Jurkat, Clone E6-1 (cell line): ENCODE measurements at places on chromosomes 16 and 17.

- DNase-seq, result no peak
These were observed 44.3 kb upstream of the HELZ start for GRCh38 chr17:67289181-67289876.

- DNase-seq, result no peak
These were observed 172.5 kb downstream of the HS3ST3A1 start for GRCh38 chr17:13429201-13429600.

DNA sequence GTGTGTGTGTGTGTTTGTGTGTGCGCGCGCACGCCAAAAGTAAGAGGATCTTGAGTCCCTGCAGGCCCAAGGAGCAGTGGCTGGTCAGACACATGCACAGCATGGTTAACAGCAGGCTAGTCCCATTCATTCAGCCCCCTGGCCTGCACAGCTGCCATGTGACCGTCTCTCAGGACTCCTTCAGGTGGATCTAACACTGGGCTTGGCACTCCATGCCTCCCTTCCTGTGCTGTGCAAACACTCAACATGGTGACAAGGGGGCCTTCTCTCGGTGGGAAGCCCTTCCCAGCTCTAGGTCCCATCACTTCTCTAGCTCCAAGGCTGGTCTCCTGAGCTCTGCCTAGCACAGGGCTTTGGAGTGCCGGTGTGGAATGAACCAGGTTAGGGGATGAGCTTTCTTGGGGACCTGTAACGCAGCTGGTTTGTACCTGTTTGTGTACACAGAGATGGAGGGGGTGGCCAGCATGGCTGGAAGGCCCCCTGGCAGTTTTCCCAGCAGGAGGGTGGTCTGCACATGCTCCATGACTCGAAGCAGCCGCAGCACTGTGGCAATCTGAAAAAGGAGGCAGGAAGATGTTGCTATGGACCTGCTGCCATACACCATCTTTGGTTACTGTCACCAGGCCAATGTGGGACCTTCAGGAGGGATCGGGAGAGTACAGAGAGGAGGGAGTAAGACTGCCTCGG lies 69.4 kb upstream of the GCSH start:
- DNase-seq, result no peak

GRCh38 chr17:66635386-66636045 lies 199.4 kb upstream of the CACNG5 start:
- DNase-seq, result no peak

DNA sequence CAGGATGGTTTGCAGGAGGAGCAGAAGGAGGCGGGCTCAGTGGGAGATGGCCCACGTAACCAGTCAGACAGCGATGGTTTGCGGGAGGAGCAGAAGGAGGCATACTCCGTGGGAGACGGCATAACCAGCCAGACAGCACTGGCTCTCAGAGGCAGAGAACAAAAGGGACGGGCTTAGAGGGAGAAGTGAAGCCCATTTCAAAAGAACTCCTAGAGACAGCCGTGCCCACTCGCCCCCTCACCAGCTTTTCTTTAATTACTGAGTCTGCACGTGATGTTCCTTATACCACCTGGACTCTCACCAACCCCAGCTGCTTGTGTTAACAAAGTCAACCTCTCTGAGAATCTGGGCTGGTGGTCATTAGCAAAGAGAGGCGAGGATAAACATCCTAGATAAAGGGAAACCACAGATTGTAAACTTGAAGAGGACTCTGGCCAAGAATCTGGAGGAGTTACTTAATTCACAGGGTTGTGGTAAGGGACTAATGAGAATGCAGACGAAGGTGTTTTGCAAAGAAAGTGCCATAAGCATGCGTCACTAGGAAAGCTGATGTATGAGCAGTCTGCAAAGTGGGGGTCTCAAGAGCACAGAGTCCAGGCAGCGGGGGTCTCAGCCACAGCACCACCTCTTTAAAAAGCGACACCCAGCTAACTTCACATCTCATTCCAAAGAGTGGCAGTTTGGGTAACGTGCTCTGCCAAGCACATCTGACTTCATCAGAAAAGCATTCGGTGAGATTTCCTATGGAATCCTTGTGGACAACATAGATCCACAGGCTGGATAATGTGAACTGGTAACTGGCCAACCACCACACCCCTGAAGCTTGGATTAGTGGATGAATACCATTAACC lies 51.7 kb downstream of the NXN start:
- no peak for DNase-seq

DNA sequence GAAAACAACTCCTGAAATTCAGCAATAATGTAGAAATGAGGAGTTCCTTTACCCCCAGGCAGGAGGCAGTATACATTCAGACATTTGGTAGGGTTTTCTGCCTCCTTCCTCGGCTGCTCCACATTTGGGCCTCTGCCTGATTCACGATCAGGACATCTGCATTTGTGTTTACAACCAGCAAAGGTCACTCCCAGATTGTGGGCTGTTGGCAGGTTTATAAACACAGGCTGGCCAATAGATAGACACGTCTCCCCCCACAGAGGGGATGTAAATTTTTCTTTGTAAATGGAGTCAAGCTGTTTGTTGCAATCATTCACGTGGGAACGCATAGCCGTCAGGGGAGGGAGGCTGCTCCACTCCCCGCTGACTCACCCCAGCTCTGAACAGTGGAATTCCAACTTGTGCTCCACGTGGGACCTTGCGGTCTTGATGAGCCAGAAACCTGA lies 252.1 kb upstream of the N4BP1 start:
- DNase-seq, result no peak

- DNase-seq, result no peak
These were observed 36.2 kb upstream of the RCVRN start for GRCh38 chr17:9941305-9941704.

DNA sequence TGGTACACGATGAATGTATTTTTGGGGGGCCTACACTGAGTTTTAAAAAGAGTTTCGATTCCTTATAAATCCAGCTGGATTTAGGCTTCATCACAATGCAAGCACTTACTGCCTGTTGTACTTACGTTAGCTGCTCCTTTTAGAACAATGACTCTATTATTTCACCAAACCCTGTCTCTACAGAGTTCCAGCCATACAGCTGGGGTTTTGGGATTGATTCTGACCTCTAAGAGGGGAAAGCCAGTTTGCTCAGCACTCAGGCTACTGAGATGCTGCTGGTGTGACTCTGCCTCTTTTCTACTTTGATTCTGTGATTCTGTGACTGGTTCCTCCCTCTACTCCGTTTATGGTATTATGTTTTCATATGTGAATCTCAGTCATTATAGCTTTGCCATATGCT lies 329.7 kb downstream of the ABCC12 start:
- DNase-seq, result no peak

GRCh38 chr17:52064791-52065211 lies 93.7 kb downstream of the CA10 start:
- no peak for DNase-seq

GRCh38 chr17:17343160-17343735 lies 40.1 kb downstream of the NT5M start:
- DNase-seq, result no peak

- DNase-seq, result no peak
These were observed 52.3 kb upstream of the LGALS9 start for GRCh38 chr17:27578718-27579085.

DNA sequence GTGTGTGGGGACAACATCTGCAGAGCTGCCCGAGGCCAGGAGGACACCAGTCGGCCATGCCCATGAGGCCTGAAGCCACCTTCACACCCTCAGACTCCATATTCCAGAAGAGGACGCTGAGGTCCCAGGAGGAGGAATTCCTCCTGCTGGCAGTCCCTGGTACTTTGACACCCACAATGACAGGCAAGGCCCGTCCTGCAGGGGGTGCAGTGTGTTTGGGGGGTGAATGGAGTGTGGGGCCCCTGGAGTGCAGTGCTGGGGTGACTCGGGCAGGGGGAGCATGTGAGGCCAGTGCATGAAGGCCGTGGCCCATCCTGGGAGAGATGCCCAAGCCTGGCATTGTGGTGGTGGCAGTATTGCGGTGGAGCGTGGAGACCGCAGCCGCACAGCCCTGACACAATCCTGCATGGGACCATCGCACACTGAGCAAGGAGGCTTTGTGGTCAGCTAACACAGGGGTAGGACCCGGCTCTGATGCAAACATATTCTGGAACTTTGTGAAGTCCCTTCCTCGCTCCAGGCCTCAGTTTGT lies 52.2 kb downstream of the ZDHHC7 start:
- no peak for DNase-seq

DNA sequence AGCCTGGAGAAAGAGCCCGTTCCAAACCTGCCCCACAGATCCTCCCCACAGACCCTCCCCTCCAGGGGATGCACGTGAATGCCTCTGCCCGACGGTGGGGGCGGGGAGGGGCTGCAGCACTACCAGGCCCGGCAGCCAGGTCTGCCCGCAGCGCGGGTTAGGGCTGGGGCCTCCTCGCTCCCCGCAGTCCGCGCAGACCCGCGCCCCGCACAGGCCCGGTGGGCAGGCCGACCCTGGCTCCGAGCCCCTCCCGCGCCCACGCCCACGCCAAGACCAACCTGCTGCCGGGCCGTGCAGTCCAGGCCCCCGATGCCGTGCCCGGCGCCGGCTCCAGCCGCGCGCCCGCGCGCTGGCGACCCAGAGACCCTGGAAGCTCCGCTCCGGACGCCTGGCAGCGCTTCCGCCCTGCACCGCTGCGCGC lies at the start of gene RPUSD1:
Gene RPUSD1, minus strand, starts transcription at position 404 of the 421 bp plus-strand sequence. CDS start 644 bp downstream, outside the sequence.
- DNase-seq, result no peak
